ENCODE measurements at places on chromosomes 3 and 15.

DNA sequence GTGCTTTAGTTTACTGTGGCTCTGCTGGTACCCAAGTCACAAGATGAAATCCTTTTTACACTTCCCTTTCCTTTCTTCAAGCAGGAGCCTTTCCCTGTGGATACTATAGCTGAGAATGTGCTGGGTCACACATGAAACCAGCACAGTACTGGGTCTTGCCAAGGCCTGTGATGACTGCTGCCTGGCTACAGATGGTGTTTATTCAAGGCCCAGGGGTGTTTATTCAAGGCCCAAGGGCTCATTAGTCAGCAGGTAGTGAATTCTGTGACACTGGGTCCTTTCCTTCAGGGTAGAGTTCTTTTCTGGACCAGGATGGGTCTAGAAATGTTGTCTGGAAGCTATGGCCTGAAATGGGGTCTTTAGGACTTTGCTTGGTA lies 99.4 kb downstream of the SH3GL3 start:
- no peak for DNase-seq

DNA sequence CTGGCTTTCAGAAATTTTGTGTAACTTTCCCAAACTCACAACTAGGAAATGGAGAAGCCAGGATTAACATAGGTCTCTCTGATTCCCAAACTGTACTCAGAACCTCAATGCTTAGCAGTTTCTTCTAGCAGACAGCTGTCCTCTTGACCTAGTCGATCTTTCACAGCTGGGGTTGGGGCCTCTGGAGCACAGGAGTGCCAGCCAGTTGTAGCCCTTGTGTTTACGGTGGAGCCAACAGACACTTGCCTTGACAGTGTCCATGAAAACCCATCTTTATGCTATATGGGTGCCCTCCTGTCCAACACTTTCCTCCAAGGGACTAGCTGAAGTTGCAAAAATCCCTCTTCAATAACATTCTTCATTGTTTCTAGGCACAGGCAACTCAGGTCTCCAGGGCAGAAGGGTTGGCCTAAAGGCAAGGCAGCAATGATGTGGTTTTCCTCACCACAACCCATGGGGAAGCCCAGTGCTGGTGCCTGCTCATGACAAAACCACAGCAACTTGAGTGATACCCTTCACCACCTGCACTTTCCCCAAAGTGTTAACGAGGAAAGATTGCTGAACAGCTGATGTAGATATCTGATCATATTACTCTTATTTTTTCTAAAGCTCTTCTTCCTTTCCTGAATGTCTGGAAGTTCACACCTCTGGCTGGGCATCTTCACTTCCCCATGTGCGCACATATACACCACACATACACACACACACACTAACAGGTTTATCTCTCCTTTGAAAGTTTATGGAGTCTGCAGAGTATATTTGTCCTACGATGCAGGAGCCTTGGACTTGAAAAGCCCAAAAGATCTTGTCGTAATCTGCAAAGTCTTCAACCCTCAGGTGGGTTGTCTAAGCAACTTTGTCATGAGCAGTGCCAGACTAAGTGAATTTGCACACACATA lies 11.0 kb upstream of the KNG1 start:
- DNase-seq: peak; percentile 63

DNA sequence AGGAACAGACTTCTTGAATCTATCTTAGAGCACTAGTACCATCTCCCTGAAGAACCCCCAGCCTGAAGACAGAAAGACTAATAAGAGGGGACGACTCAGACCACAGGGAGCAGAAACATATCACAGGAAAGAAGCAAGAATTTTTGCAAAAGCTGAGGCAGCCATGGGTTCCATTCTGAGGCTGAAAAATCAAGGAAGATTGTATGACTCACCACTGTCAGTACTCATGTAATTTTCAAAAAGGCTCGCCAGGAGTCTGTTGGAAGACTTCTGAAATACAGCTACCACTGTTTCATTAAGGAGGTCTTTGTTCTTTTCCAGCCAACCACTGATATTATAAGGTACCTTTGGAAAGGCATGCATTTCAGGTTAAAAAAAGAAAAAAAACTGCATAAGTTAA lies 47.5 kb downstream of the MYH15 start:
- DNase-seq: no peak

DNA sequence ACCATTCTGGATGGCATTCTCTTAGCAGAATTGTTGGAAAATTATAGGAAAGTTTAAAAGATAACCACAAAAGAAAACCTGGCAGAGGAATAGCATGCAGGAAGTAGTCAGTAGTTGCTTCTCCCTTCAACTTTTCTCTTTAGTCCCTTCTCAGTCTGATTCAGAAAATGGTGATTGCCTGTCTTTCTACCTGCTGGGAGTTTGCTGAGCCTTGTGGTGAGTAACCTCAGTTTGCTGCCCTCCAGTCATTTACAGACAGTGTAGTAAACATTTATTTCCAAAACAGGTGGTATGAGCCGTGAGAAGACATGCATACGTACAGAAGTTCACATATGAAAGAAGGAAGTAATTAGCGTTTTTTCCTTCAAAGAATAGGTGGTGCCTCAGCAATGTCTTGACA lies 224.7 kb upstream of the POU1F1 start:
- no peak for DNase-seq

DNA sequence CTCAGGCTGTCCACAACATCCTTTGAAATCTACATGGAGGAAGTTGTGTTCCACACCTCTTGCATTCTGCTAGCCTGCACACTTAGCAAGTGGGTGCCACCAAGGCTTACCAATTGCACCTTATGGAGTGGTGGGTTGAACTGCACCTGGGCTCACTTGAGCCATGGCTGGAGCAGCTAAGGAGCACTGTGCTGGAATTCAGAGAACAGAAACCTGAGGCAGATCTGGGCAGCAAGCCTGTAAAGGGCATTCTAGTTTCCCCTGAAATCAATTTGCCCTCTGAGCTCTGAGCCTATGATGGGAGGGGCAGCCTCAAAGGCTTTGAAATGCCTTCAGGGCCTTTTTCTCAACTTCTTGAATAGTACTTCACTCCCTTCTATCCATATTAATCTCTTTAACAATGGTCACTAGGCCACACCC lies 18.0 kb downstream of the BTLA start:
- no peak for DNase-seq
